GM23338 (cell line): ENCODE measurements at places on chromosomes 6 and 20. TPM values are rescaled to one million over a fixed set of nuclear protein-coding genes. Genes with fewer than 3 reads are reported as not detected.

DNA sequence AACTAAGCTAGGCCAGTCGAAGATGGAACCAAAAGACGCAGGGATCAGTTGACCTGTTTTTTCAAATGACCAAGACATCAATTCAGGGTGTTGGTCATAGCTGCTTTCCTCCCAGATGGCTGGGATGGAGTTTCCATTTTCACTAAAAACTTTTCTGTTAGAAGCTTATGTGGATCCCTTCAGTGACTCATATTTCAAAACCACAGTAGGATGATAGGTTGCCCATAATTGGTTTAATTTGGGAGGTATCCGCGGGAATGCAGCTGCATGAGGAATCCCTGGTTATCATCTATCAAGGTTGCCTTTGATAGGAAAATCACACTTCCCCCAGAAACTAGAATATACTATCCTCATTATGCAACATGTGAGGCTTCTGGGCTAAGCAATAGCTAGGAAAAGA lies 150.9 kb upstream of the MLIP start:
- no peaks in the 10 kb centered on the region for H3K4me1 ChIP-seq
- no peaks in the 10 kb centered on the region for H3K36me3 ChIP-seq
- DNase-seq = no peak
- H3K27me3 ChIP-seq = no peaks in the 10 kb centered on the region

- H3K27me3 ChIP-seq = peaks cover 17% of the 10 kb centered on the region; the same call in 1 of the 2 replicates
- H3K4me1 ChIP-seq = peaks cover 21% of the 10 kb centered on the region
- H3K4me3 ChIP-seq = peak within 1 kb of the TSS; percentile 75
- H3K36me3 ChIP-seq = no peaks in the 10 kb centered on the region
- peak; percentile 91 for DNase-seq
These were observed at the start of gene AKAP7 for GRCh38 chr6:131135244-131136020. Gene AKAP7, plus strand, starts transcription at chr6:131135467. Its CDS starts 297 bp downstream, at chr6:131135764.

DNA sequence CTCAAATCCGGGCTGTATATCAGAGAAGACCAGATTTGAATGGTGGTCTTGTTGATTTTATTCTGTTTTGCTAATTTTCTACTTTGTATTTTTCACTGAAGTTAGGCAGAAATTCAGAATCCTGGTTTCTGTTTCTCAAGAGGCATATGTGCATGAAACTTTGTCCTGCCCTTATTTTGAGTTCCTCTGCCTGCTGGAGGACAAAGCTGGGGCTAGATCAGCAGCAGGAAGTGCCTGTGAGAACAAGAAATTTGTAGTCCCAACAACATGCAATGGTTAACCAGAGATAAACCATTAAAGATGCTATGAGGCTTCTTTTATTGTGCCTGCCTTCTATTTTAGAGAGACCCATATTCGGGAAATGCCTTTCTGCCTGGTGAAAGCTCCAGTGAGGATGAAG lies 37.1 kb downstream of the BEND6 start:
- DNase-seq = no peak
- H3K4me1 ChIP-seq = no peaks in the 10 kb centered on the region
- no peaks in the 10 kb centered on the region for H3K36me3 ChIP-seq
- no peak overlapping the region for H3K4me3 ChIP-seq
- no peak overlapping the region for H3K27ac ChIP-seq

DNA sequence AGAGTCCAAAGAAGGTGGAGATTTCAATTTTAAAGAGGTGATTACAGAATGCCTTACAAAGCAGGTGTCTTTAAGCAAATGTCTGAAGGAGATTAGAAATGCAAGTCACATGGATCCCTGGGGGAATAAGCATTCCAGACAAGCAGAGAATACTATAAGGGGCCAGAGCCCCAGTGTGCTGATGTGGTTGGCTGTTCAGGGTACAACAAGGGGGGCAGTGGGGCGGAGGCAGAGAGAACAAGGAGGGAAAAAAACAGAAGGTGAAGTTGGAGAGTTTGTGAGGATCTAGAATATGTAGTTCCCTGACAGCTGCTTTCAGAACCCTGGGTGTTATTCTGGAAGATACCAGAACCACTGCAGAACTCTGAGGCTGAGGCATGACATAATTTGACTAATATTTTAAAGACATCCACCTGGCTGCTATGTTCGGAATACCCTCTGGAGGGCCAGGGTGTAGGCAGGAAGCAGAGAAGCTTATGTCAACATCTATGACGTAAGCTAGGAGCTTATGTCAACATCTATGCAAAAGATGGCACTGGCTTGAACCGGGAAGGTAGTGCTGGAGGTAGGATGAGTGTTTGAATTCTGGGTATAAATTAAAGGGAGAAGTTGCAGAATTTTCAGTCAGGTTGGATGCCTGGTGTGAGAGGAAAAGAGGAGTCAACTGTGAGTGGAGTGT lies 276.3 kb upstream of the AGPAT4 start:
- DNase-seq = peak; percentile 22
- H3K4me1 ChIP-seq = 0 out of 2 replicates have a peak, but pooled peaks cover 2% of the 10 kb centered on the region
- H3K4me3 ChIP-seq = no peak overlapping the region
- H3K36me3 ChIP-seq = no peaks in the 10 kb centered on the region
- no peak overlapping the region for H3K27ac ChIP-seq
- no peaks in the 10 kb centered on the region for H3K27me3 ChIP-seq

DNA sequence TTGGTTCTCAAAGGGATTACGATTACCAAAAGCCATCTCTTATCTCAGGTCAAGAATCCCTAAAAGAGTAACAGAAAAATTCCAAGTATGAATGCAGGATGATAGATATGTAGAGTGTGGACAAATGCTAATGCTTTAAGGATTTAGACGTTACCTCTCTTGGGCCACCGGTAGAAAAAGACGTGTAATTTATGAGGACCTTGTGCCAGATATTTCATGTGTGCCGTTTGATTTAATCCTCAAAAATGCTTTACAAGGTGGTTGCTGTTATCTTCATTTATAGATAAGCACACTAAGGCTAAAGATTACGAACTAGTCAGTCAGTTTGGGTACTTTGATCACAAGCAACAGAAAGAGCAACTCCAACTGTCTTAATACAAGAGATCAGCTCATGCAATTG lies 370.8 kb upstream of the JAG1 start:
- H3K4me3 ChIP-seq = no peak overlapping the region
- H3K27me3 ChIP-seq = no peaks in the 10 kb centered on the region
- no peak for DNase-seq
- no peaks in the 10 kb centered on the region for H3K4me1 ChIP-seq
- H3K27ac ChIP-seq = no peak overlapping the region

- DNase-seq = no peak
- no peak overlapping the region for H3K4me3 ChIP-seq
- H3K36me3 ChIP-seq = no peaks in the 10 kb centered on the region
- H3K27me3 ChIP-seq = no peaks in the 10 kb centered on the region
- no peak overlapping the region for H3K27ac ChIP-seq
These were observed 509.9 kb upstream of the ID4 start for GRCh38 chr6:19327241-19327640.

DNA sequence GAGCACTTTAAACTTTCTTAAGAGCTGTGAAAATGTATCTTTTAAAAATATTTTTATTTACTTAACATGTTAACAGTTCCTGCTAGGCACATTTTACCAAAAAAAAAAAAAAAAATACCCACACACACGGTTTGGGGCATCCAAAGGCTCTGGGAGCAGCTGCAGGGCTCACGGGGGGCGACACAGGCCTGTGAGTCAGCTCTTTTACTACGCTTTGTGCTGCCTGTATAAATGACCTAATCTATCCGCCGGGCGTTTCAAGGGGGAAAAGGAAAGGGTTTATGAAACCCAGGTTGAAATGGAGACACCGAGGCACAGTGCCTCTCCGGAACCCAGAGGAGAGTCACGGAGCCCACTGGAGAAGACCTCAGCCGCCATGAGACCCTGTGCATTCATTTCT lies 40.4 kb downstream of the DLL1 start:
- no peaks in the 10 kb centered on the region for H3K27me3 ChIP-seq
- H3K4me1 ChIP-seq = no peaks in the 10 kb centered on the region
- no peak overlapping the region for H3K4me3 ChIP-seq
- DNase-seq = no peak
- H3K36me3 ChIP-seq = no peaks in the 10 kb centered on the region
- no peak overlapping the region for H3K27ac ChIP-seq

- H3K4me3 ChIP-seq = no peak overlapping the region
- peaks cover 7% of the 10 kb centered on the region for H3K4me1 ChIP-seq
- no peaks in the 10 kb centered on the region for H3K36me3 ChIP-seq
- no peaks in the 10 kb centered on the region for H3K27me3 ChIP-seq
These were observed 11.0 kb downstream of the OTOR start for GRCh38 chr20:16759181-16759563.

GRCh38 chr6:21885532-21886114 lies 292.1 kb downstream of the SOX4 start:
- no peaks in the 10 kb centered on the region for H3K36me3 ChIP-seq
- peaks cover 16% of the 10 kb centered on the region for H3K4me1 ChIP-seq
- H3K27ac ChIP-seq = peak overlapping the region; percentile 64; the same call in 1 of the 2 replicates
- no peak for DNase-seq
- no peaks in the 10 kb centered on the region for H3K27me3 ChIP-seq
- no peak overlapping the region for H3K4me3 ChIP-seq

GRCh38 chr20:13034115-13034514 lies 25.3 kb downstream of the SPTLC3 start:
- H3K4me3 ChIP-seq = no peak overlapping the region
- DNase-seq = no peak
- H3K36me3 ChIP-seq = no peaks in the 10 kb centered on the region
- H3K27me3 ChIP-seq = no peaks in the 10 kb centered on the region
- H3K4me1 ChIP-seq = no peaks in the 10 kb centered on the region
- H3K27ac ChIP-seq = no peak overlapping the region

GRCh38 chr6:85405853-85406198 lies 44.1 kb upstream of the NT5E start:
- H3K36me3 ChIP-seq = no peaks in the 10 kb centered on the region
- no peak overlapping the region for H3K4me3 ChIP-seq
- H3K4me1 ChIP-seq = peaks cover 27% of the 10 kb centered on the region

- H3K36me3 ChIP-seq = no peaks in the 10 kb centered on the region
- H3K27ac ChIP-seq = no peak overlapping the region
- DNase-seq = no peak
- no peaks in the 10 kb centered on the region for H3K27me3 ChIP-seq
- H3K4me1 ChIP-seq = no peaks in the 10 kb centered on the region
- H3K4me3 ChIP-seq = no peak overlapping the region
These were observed 186.5 kb downstream of the PDE7B start for GRCh38 chr6:136037876-136038460.

ASIP gene
- total RNA-seq = not detected in 2 replicates

MAS1 gene
- 0.03 and 0.08 TPM in 2 replicates for total RNA-seq

TNFAIP3 gene
- 2.3 and 4.4 TPM in 2 replicates for total RNA-seq

MCCD1 gene
- total RNA-seq = not detected in 2 replicates
